ENCODE measurements at places on chromosomes 4 and X. TPM values are rescaled to one million over a fixed set of nuclear protein-coding genes. Genes with fewer than 3 reads are reported as not detected.

- DNase-seq = no peak
Observed at GRCh38 chrX:32985544-32985943, 225.8 kb downstream of the DMD start.

DNA sequence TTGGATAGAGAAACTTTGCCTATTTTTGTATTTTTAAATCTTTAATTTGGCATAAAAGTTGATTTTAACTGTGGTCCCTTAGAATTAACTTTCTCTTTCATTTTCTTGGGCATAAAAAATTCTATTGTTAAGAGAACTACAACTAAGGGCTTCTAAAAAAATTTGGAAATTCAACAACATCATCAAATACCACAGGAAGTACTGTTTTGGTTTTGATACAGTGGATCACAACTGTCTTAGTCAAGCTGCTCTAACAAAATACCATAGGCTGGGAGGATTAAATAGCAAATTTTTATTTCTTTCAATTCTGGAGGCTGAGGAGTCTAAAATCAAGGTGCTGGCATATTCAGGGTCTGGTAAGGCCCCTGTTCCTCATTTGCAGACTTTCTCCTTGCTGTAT, 19.9 kb upstream of the NPFFR2 start:
- no peak for DNase-seq

DNA sequence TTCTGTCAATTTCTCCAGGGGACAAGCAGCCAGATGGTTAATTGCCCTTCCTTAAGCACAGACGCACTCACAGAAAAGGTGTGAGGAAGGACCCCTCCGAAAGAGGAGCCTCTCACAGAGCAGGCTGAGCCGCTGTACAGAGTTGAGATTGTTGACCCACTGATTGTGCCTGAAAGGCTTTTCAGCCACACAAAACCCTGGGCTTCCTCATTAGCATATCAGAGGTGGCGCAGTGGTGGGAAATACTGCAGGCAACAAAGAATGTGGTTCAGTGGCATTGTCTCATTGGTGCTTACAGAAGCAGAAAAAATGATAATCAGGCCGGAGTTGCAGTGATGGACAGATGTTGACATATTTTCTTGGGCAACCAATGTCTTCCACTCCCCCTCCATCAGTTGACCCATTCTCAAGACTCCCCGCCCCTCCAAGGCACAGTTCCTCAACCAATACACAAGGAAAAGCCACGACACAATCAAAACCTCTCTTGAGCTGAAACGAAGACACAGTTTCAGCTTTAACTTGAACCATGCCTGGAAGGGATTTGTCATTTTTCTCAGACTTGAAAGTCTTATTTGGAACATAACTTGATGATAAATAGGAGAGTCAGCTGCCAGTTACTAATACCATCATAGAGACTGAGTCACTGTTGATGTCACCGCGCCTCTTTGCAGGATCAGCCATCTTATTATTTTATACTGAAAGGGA, 53.1 kb downstream of the ATXN3L start:
- DNase-seq = no peak

- no peak for DNase-seq
Observed at GRCh38 chrX:17592117-17592516, 145.2 kb upstream of the SCML1 start.

GRCh38 chrX:31224381-31225012, 152.7 kb upstream of the FTHL17 start:
- DNase-seq = no peak

DNA sequence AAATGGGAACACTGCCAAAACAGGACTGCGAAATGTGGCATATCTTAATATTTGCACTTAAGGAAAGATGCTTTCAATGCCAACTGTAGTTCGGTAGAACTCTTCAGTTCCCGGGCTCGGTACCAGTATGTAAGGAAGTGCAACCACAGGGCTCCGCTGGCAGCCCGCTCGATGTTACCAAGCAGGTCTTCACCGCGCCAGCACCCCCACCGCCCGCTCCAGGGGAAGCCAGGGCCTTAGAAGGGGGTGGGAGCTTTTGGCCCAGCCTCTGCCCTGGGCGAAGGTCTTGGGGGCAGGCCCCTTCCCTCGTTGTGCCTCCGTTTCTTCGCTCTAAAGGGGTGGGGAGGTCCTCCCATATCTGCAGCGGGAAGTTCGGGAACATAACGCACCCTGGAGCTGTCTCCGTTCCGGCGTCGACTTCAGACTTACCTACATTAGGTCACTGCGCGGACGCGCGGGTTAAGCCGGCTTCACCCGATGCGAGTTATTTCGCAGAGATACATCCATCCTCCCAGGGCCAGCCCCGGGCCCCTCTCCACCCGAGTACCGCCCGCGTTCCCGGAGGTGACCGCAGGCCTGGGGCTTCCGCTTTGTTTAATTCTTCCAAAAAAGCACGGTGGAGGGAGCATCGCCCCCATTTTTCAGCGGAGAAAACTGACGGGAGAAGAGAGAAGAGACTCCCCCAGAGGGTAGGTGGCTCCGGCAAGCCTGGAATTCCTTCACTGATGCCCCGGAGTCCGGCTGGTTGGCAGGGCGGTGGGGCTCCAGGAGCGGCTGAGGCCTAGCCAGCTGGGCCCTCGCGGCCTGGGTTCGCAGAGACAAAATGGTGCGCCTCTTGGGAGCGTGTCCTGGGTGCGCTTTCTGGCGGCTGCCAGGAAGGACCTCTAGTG, 1.0 kb upstream of the HMX1 start:
- no peak for DNase-seq

- DNase-seq = no peak
Observed at GRCh38 chrX:118423558-118423957, 72.1 kb upstream of the DOCK11 start.

GRCh38 chrX:40471965-40472648, 108.7 kb upstream of the ATP6AP2 start:
- no peak for DNase-seq

- DNase-seq = no peak
Observed at GRCh38 chr4:170047771-170048354, 21.7 kb upstream of the MFAP3L start.

- DNase-seq = no peak
Observed at GRCh38 chrX:50469206-50469605, 1.4 kb downstream of the DGKK start.

DNA sequence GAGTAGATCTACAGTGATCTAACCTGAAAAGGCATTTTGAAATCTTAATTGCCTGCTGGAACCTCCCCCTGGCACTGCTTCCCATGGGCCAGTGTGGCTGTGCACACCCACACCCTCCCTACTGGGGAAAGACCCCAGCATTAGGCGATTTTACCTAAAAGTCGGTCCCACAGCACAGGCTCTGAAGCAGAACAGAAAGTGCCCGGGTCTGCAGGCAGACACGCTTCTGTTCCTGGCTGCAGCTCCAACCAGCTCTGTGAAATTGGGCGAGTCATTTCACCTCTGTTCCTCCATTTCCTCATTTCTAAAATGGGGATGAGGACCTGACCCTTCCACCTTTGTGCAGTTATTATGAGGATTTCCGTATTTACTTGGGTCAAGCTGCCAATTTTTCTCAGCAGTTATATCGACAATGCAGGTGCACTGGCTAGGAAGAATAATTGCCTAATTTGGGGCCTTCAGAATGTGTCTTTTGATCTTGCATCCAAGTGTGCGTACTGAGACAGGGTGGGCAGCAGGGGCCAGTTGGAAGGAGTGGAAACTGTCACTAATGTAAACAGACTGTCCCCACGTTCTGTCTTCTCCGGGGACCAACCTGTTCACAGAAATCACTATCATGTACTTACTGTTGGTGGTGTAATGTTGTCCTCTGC, 7.1 kb downstream of the KLF3 start:
- no peak for DNase-seq

DNA sequence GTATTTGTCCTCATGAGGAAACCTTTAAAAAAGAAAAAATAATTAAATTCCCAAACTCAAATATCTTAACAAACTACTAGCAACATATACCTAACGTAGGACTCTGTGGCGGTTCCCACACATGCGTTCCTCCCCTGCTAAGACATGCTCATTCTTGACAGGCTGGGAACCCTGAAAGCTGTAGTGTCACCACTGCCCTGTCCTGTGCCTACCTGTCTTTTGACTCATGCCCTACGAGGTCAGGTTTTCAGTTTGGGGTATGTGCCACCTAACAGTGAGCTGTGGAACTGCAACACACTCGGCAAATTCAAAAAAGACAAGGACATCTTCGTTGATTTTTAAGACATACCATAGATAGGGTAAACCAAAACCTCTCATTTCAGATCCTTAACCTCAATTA, 17.8 kb downstream of the IDS start:
- DNase-seq = no peak

- DNase-seq = no peak
Observed at GRCh38 chr4:123288309-123289025, 108.1 kb upstream of the SPRY1 start.

- DNase-seq = no peak
Observed at GRCh38 chrX:40267334-40268187, 169.8 kb upstream of the BCOR start.

- DNase-seq = no peak
Observed at GRCh38 chrX:25858273-25858880, 279.8 kb upstream of the MAGEB18 start.

DNA sequence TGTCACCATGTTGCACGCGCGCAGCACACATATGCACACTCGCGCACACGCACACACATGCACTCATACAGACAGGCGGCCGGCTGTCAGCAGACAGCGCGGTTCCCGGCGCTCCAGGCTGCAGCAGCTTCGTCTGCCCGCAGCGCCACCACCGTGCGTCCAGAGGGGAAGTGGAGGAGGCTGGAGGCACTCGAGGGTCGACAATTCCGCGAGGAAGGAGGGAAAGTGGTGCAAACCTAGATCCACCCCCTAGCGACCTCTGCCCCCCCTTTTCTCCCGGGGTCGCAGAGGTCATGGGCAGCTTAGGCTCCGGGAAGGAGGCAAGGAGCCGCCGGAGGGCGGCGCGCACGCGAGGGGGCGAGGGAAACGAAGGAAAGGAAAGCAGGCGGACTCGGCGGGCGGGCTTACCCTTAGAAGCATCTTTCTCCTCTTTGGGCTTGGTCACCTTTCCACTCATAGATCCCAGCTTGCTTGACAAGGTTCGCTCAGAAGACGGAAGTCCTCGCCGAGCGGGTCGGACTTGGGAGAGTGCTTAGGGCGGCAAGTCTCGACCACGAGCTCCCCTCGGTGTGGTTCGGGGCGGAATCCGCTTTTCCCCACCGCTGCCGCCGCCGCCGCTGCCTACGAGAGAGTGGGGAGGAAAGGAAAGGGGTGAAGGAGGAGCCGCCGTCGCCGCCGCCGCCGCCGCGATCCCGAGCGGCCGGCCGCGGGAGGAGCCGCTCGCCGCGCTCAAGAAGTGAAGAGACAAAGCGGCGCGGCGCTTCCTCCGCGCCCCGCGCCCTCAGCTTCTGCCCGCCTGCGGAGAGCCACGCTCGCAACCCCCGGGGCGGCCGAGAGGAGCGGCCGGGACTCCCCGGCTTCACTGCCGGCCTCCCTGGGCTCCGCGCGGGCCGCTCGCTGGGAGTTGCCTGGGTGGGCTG, 326.6 kb upstream of the F9 start:
- no peak for DNase-seq

ENOPH1 gene
- total RNA-seq = 18.6 TPM

CENPI gene
- 0.46 TPM for total RNA-seq

ASMT gene
- total RNA-seq = not detected

PCYT1B gene
- total RNA-seq = 0.27 TPM

HTATSF1 gene
- 66.2 TPM for total RNA-seq

MAD2L1 gene
- 1.9 TPM for total RNA-seq

DGKK gene
- total RNA-seq = not detected

SOX3 gene
- not detected for total RNA-seq

TMEM192 gene
- total RNA-seq = 10.6 TPM
